ENCODE measurements at places on chromosomes 12 and 14. TPM values are rescaled to one million over a fixed set of nuclear protein-coding genes. Genes with fewer than 3 reads are reported as not detected.

Gene GRIP1
- total RNA-seq, result 0.44 TPM

Gene SYCP3
- under 0.01 TPM for total RNA-seq

Gene DLGAP5
- 41.8 TPM for total RNA-seq

Gene BIN2
- total RNA-seq, result not detected

Gene SIRT4
- 0.86 TPM for total RNA-seq

Gene HIF1A
- total RNA-seq, result 648 TPM

Gene FERMT2
- total RNA-seq, result 157 TPM

Gene CAND1
- 86.7 TPM for total RNA-seq

Gene TAS2R30
- total RNA-seq, result 9.2 TPM

Gene CLEC4E
- total RNA-seq, result not detected

Gene KLRF1
- total RNA-seq, result not detected

Gene HOXC4
- total RNA-seq, result 2.0 TPM

Gene PCNX1
- total RNA-seq, result 63.7 TPM

Gene SAMD4A
- total RNA-seq, result 24.9 TPM

Gene ACVRL1
- 24.1 TPM for total RNA-seq

Gene CDKL1
- 21.8 TPM for total RNA-seq

Gene TRPV4
- total RNA-seq, result 0.44 TPM

Gene DCAF4
- 47.3 TPM for total RNA-seq

Gene GPR68
- total RNA-seq, result 6.1 TPM

Gene CBLN3
- 5.0 TPM for total RNA-seq

Gene PRIMA1
- not detected for total RNA-seq
